CD4-positive, alpha-beta T cell treated with Interleukin-4 for 1 hour (primary cell): ENCODE measurements at places on chromosomes 12 and 14.
A peak's percentile ranks its signal among the peaks of the same experiment; 100 is the strongest.

GRCh38 chr12:6234906-6235305 is 34.7 kb downstream of the CD9 start:
- no peak for DNase-seq

- no peak for DNase-seq
Observed at GRCh38 chr14:103868242-103868897, 21.0 kb upstream of the PPP1R13B start.

DNA sequence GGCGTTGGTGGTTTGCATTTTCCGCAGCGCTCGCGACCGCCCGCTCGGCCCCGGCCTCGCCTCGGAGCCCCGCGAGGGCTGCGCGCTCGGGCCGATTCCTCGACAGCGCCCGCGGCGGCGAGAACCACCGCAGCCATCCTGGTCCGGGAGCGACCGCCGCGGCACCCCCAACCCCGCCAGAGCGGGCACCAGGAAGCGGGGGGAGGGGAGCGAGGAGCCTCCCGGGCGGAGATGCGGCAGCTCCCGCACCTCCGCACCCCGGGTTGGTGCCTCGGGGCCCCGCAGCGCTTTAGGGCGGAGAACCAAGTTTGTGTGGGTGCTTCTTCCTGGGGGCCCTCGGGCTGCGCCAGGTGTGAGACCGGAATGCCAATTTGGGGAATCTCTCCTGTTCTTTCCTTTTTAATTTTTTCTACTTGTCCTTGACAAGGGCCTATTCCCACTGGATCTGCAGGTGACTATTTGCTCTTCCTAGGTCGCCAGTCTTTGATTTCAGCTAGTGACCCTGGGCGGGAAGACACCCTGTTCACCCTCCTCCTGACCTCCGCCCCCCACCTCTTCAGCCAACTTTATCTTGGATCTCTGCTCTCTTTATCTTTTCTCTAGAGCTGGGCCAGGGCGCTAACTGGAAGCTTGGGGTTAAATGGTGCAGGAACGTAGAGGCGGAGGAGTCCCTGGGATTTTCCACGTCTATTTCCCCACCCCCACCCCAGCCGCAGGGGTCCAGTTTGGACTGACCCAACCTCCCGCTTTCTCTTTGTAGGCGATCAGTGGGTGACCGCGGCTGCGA is at the start of gene SOCS2:
Gene SOCS2, plus strand, starts transcription at position 751 of the 787 bp plus-strand sequence. CDS start 223 bp downstream, outside the sequence.
- no peak for DNase-seq

DNA sequence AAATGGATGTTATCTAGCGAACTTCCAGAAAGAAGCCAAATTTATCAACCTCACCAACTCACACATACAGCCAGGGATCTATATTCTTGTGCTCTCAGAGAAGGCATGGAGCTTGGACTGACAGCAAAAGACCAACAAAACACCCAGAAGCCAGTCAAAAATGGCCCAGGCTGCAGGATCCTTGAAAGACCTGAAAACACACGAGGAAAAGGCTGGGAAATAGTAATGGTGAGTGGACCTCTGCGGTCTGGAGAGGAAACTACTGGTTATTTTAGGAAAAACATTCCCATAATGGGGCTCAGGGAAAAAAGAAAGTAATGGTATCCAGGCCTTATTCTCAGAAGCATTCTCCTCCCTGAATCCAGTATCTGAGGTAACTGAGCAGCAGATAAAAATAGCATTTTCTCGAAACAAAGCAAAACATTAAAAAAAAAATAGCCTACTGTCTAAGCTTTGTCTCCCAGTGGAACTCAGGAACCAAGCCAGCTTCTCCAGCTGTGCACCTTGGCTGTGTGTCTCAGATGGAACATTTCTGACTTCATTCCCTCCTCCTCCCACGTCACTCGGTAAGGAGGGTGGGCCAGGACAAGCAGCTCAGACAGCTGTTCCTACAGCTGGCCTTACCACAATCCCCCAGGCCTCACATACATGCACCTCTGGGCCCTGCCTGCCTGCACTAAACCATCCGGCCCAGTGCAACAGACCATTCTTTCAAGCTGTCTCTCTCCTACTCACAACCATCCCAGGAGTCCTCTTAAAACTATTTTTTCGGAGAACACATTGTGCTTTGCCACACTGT is 249.9 kb downstream of the DAD1 start:
- DNase-seq: no peak

DNA sequence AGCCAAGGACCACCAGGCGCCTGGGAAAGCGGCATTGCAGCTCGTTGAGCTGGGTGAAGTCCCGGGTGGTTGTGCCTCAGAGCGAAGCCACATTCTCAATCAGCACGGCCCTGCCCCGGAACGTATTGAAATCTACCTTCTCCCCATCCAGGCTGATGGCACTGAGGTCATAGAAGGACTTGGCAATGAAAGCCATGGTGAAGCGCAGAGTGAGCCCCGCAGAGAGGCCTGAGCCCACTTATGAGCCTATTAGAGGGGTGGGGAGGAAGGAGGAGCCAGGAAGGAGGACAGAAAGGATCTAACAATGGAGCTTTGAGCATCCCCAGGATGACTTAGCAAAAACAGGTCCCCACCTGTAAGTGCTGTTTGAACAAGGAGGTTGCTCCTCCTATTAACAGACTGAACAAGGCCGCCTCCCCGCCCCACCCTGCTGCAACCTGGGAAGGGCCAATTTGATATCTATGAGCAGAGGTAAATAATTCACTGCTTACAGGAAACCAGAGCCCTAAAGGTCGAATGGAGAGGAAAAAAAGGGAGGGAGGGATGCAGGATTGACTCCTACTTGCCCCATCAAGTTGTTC is at the start of gene GPX2:
Gene GPX2, minus strand, starts transcription at position 215 of the 581 bp plus-strand sequence. Its CDS starts 19 bp downstream, at position 196.
- DNase-seq: no peak

- DNase-seq: no peak
Observed at GRCh38 chr12:67826946-67827720, 162.1 kb upstream of the IFNG-AS1 start.

- no peak for DNase-seq
Observed at GRCh38 chr14:34113005-34113511, 162.2 kb upstream of the EGLN3 start.

- DNase-seq: no peak
Observed at GRCh38 chr12:122048151-122048550, 26.5 kb downstream of the BCL7A start.

DNA sequence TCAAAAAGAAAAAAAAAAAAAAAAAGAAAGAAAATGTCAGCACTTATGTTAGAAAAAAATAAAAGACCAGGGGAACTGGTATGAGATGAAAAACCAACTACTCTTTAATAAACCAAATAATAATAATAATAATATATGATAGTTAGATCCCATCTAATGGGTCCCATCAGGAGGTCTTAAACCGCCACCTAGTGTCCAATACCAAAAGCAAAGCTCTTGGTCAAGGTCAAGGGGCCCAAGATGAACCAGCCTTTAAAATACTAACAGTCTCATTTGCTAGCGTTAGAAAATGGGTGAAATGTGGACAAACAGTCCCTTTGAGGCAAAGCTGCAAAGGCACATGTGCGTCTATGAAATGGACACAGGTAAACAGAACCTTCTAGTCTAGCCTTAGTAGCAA is 12.3 kb downstream of the BRAP start:
- DNase-seq: no peak

- DNase-seq: no peak
Observed at GRCh38 chr14:74444866-74445265, 18.9 kb upstream of the SYNDIG1L start.

DNA sequence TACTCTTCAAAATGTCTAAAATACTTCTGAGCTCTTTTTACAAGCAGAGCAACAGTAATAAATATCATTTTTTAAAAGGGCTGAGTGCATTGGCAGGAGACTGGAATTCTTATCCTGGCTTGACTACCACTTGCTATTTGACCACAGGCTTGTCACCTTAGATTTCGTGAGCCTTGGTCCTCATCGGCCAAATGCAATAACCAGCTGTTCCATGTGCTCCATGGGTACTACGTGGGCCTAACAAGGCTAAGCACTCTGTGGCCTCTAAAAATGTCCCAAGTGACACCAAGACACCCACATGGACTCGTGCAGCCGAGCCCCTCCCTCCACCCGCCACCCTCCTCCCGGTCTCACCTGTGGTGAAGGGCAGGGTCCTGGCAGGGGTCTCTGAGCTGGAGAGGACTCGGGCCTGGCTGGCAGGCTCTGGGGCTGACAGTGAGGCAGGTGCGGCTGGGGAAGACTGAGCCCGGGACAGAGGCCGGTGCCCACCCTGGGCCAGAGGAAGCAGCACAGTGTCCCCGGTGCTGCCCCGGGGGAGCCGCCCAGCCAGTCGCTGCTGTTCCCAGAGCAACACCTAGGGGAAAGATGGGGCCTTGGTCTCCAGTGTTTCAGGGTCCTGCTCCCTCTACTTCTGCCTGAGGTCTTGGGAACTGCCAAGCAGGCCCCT is 20.1 kb downstream of the SLC48A1 start:
- DNase-seq: no peak

DNA sequence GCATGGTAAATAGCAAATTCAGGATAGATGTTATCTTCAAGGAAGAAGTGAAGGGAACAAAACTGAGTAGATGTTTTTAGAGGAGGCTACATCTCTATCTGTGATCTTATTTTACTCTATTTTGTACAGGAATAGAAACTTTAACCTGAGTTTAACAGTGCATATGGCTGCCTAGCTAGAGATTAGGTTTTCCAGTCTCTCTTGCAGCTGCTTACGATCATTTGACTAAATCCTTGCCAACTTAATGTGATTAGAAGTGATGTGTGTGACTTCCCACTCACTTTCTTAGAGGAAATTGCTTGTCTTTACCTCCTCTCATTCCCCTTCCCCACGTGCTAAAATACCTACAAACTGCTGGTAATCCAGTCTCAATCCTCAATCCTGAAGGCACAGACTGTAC is 26.5 kb upstream of the SLC15A5 start:
- DNase-seq: no peak

DNA sequence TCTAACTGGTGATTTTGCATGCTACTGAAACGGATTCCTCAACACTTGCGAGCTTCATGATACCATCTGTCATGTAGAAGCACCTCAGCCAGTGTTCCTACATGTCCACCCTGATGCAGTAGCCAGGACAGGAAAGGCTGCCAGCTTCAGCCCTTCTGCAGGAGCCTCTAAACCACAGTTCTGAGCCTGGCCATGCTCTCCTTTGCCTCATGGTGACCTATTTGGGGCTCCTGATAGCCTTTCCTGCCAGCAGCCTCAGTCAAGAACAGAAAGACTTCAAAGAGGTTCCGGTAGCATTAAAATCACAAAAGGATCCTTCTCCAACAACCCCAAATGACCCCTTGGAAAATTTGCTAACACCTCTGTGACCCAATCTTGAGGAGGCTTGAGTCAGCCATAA is 96.0 kb downstream of the CNTN1 start:
- no peak for DNase-seq

GRCh38 chr14:64540208-64541202 is at the start of gene HSPA2:
Gene HSPA2 (plus strand): TSS chr14:64540741. CDS start chr14:64540850, 109 bp downstream.
- peak; percentile 98 for DNase-seq

DNA sequence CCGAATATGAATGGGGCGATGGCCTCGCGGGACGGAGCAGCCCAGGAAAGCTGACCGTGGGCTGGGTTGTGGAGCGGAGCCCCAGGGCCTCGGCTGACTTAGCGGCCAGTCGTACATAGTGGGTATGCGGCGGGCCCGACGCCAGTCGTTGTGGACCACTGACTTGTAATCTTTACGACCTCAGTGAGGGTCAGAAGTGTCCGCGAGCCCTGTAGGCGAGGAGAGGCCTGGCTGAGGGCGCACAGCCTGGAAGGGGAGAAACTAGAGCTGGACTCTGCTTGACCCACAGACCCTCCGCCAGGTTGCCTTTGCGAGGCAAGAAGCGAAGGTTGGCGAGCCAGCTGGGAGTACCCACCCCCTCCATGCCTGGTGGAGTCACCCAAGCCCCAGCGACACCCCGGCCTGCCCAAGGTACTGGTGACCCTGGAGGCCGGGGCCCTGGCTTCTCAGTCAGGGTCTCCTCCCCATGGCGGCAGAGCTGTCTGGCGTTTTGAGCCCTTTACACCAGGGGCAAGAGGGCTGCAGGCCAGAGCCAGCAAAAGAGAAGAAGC is 15.6 kb upstream of the DYNC1H1 start:
- no peak for DNase-seq

DNA sequence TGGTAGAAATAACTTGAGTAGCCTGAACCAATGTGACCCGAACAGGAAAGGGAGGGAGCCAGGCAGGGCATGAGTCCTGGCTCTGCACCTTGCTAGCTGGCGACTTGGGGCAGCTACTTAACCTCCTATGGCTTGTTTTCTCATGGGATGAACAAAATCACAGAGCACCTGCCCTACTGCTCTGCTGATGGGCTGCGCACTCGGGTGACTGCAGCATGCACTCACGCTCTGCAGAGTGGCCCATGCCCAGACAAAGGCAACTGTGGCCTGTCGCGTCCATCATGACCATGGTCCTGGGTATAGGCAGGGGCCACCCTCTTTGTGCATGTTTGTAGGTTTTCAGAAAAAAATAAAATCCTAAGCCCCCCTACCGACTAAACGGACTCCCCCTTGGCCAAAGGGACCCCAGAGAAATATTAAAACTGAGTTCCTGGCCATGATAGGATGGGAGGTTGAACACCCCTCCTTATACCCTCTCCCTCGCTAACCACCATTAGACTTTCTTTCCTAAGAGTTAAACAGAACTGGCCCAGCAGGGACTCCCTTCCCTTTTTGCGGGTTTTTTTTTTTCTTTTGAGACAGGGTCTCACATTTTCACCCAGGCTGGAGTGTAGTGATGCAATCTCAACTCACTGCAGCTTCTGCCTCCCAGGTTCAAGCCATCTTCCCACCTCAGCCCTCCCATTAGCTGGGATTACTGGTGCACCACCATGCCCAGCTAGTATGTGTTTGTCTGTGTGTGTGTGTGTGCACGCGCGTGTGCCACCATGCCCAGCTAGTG is 32.5 kb downstream of the VWF start:
- DNase-seq: no peak

GRCh38 chr12:2118481-2119255 is 65.9 kb downstream of the CACNA1C start:
- DNase-seq: no peak
